ENCODE measurements at places on chromosomes 13 and 19. TPM values are rescaled to one million over a fixed set of nuclear protein-coding genes. Genes with fewer than 3 reads are reported as not detected.

RDH8 gene
- not detected for total RNA-seq

- peak; percentile 68 for DNase-seq
These were observed 33.7 kb upstream of the ZNF724 start for GRCh38 chr19:23283925-23284324.

ZNF628 gene
- 5.8 TPM for total RNA-seq

GRCh38 chr13:36490055-36490454 is 57.8 kb downstream of the CCNA1 start:
- DNase-seq: no peak

USHBP1 gene
- total RNA-seq: 13.6 TPM

F10 gene
- 2.1 TPM for total RNA-seq

GAPDHS gene
- total RNA-seq: 0.07 TPM

SIGLEC5 gene
- total RNA-seq: not detected

ZNF880 gene
- 0.66 TPM for total RNA-seq

UTP14C gene
- total RNA-seq: 9.1 TPM

GRCh38 chr13:111846391-111847159 is 220.4 kb upstream of the SOX1 start:
- peak; percentile 71 for DNase-seq

GRCh38 chr19:1671716-1672037 is 19.3 kb upstream of the TCF3 start:
- DNase-seq: no peak

DNA sequence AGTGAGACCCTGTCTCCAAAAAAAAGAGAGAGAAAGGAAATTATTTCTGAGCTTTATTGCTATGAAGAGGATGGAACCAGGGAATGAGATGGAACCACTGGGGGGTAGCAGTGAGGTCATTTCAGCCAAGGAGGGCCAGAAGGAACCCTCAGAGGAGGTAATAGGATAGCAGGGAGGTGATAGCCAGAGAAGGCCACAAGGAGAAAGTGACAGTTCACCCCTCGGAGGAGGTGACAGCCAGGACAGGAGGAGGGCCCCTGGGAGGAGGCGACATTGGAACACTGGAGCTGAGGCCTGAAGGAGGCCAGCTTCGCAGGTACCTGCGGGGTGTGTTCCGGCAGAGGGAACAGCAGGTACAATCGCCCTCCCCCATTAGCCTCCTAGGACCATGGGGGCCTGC is 675 bp upstream of the PGPEP1 start:
- peak; percentile 77 for DNase-seq

GRCh38 chr19:4455719-4456475 is 1.7 kb downstream of the UBXN6 start:
- peak; percentile 55 for DNase-seq

- peak; percentile 45 for DNase-seq
These were observed 7.5 kb downstream of the RINL start for GRCh38 chr19:38870612-38871011.

DNA sequence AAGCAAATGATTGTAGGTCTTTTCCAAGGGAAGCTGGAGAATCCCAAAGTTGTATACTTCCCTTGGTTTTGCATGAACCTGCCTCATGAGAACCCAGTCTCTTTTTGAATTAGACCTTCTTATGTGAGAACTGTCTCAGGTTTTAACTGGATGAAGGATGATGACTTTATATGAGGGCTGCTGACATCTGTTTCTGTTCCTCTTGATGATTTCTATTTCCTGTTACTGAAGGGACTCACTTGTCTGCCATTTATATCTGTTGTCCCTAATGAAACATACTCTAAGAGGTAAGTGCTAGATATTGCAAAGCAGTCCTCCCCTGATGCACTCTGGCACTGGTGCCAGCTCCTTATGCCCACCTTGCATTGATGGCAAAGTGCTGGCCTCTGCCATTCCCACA is 33.6 kb downstream of the ERICH4 start:
- DNase-seq: no peak

GRCh38 chr19:51511353-51511752 is 9.8 kb upstream of the SIGLEC12 start:
- DNase-seq: no peak

GRCh38 chr13:26324867-26325266 is 70.9 kb downstream of the CDK8 start:
- DNase-seq: no peak

ZNF578 gene
- total RNA-seq: 16.8 TPM

FAM216B gene
- not detected for total RNA-seq

UHRF1 gene
- total RNA-seq: 22.1 TPM

DNA sequence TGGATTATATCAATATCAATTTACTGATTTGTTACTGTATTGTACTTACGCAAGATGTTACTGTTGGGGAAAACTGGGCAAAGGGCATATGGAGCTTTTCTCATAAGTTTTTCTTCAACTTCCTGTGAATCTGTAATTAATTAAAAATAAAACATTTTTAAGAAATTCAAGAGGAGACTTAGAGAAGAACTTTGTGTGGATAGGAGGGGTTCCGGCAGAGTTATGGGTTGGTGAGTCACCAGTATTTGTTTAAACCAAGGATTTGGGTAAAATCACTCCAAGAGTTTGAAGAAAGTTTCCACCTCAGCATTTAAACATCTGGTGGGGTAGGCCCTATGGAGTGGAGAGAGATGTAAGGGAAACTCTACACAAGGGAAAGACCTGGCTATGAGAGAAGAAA is 379.6 kb downstream of the TSHZ3 start:
- DNase-seq: no peak

WDR88 gene
- not detected for total RNA-seq

DNA sequence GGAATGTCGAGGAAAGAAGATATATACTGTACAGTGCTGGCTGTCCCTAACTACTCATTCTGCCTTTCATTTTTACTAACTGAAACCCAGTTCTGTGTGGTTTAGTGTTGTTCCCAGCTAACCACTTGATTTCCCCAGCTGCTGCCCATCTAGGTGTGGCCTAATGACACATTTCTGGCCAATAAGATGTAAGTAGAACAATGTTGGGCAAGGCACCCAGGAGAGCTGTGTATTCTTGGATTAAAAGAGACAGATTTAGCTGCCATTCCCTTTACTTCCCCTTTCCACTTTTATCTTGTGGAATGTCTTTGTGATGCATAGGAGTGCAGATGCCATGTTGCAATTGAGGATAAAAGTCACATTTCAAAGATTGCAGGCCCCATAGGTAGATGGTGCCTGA is 28.3 kb upstream of the PCDH9 start:
- peak; percentile 7 for DNase-seq

- no peak for DNase-seq
These were observed 263.1 kb upstream of the RXFP2 start for GRCh38 chr13:31476266-31476665.
